ENCODE measurements at places on chromosomes 6 and 20. TPM values are rescaled to one million over a fixed set of nuclear protein-coding genes. Genes with fewer than 3 reads are reported as not detected.

Gene GPSM3
- 0.67 TPM for total RNA-seq

Gene TNFRSF6B
- total RNA-seq, result not detected

Gene CDSN
- total RNA-seq, result not detected

- no peak for DNase-seq
Measured at GRCh38 chr6:21214738-21215448, 378.7 kb upstream of the SOX4 start.

- no peak for DNase-seq
Measured at GRCh38 chr20:14445310-14445709, 107.9 kb upstream of the FLRT3 start.

Gene SLC24A3
- total RNA-seq, result 0.21 TPM

- DNase-seq, result no peak
Measured at GRCh38 chr6:105453968-105454367, 51.1 kb upstream of the PREP start.

DNA sequence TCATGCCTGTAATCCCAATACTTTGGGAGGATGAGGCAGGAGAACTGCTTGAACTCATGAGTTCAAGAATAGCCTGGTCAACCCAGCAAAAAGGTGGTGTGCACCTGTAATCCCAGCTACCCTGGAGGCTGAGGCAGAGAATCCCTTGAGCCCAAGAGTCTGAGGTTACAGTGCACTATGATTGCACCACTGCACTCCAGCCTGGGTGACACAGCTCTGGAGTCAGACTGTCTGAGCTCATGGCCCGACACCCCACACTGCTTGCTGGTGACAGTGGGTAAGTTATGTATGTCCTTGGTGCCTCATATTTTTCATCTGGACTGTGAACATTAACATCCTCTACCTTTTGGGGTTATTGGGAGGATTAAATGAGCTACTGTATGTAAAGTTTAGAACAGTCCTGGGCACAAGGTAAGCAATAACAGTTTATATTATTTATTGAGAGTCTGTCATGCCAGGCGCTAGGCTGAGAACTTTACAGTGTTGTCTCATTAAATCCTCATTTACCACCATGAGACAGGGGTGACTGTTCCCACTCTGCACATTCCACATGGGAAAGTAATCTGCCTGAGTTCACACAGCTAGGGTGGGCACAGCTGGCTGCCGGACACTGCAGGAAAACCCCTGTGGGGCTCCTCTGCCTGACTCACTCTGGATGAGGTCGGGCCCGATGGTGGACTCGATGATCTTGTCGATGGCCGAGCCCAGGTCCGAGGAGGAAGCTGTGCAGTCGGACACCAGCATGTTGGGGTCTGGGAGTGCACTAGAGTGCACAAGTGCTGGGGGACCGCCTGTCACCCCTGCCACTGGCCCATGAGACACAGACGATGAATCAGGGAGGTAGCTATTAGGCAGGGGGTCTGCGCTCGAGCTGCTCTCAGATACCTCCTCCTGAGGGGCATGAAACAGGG lies 2.9 kb downstream of the ZNF335 start:
- no peak for DNase-seq

Gene MYLK4
- 0.75 TPM for total RNA-seq

DNA sequence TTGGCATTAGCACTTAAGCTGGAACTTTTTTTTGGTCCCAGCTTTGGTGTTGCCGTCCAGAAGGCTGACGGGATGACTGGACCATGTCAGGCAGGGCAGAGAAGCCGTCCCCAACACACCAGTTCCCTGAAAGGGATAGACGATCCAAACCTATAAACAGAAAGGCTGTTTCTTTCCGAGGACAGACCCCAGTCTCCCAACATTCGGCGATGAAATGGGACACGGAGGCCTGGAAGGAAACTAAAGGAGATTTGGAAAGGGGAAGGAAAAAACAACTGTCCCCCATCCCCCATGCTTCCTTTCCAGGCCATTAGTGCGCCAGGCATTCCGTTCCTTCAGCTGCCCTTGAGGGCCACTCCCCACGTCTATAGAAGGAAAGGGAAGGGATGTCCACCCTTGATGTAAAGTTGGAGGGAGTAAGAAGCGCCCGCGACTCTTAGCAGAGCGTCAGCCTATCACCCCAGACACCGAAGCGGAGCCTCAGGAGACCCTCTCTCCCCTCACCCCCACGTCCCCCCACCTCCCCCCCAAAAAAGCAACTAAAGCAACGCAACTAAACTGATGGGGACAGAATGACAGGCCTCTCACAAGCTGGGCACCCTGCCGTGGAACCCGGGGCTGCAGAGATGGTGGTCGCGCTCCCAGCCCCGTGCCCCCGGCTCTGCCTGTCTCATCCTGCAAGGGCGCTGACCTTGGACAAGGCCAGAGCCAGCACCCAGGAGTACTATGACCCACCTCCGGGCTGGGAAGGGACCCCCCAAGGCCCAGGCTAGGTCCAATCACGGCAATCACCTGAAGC lies 638 bp downstream of the BLCAP start:
- peak; percentile 59 for DNase-seq

- no peak for DNase-seq
Measured at GRCh38 chr20:2114127-2114959, 12.7 kb downstream of the STK35 start.

Gene PGC
- 8.9 TPM for total RNA-seq

DNA sequence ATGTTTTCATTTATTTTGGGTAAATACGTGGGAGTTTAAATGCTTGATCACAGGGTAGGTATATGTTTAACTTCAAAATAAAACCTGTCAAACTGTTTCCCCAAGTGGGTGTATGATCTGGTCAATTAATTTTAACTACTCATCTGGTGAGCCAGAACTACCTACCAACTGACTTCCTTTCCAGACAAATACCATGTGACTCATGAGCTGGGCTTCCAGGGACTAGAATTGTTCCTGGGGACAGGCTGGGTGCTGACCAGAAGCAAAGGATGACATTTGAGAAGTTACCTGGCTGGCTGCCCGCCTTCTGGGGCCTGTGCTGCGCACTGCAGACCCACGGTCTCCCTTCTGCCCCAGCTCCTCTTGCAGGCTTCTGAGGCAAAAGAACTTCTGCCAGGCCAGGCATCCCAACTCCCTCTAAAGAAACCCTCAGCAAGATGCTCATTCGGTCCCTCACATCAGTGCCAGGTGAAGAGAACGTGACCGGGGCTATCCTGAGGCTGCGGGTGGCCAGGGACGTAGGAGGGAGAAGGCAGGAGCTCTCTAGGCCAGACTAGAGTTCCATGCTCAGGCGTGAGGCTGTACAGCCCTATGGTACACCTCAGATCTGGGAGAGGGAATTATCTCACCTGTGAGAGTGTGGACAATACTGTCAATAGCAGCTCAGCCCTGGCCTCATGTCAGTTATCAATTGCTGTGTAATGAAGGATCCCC lies 103.6 kb downstream of the JPH2 start:
- DNase-seq, result no peak

Gene TMEM242
- 12.1 TPM for total RNA-seq

GRCh38 chr20:14406495-14406894 lies 69.1 kb upstream of the FLRT3 start:
- DNase-seq, result peak; percentile 79

- no peak for DNase-seq
Measured at GRCh38 chr6:142518126-142518525, 216.3 kb downstream of the ADGRG6 start.

DNA sequence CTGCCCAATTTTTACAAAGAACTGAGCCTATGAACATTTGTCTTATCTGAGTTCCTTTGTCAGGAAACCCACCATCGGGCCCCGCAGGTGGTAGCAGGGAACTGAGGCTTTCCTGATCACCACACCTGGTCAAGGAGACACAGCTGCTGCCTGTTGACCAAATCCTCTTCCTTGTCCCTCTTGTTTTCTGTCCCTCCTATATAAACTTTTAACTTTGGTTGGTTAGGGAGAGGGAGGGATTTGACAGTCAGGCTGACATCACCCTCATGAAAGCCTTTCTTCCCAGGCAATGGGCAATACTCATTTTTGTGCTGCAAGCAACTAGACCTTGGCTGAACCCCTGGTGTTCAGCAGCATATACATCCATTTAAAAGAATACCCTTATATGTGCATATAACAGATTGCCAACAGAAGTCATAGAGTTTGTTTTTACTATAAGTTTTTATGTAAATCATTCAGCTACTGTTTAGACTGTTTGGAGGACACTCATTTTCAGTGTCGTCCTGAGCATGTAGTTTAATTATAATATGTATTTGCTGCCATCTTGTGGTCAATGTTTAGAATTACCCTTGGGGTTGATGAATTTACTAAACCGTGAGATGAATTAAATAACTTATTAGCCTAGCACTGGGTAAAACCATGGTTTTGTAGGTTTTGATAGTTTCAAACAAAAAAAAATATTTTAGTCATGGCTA lies 17.0 kb downstream of the CRISP1 start:
- peak; percentile 30 for DNase-seq

Gene TSHZ2
- total RNA-seq, result 0.07 TPM

Gene SLC26A8
- 1.4 TPM for total RNA-seq

- DNase-seq, result no peak
Measured at GRCh38 chr6:2743280-2744208, 7.2 kb downstream of the MYLK4 start.

Gene IL17F
- not detected for total RNA-seq

Gene PGBD1
- 3.8 TPM for total RNA-seq

DNA sequence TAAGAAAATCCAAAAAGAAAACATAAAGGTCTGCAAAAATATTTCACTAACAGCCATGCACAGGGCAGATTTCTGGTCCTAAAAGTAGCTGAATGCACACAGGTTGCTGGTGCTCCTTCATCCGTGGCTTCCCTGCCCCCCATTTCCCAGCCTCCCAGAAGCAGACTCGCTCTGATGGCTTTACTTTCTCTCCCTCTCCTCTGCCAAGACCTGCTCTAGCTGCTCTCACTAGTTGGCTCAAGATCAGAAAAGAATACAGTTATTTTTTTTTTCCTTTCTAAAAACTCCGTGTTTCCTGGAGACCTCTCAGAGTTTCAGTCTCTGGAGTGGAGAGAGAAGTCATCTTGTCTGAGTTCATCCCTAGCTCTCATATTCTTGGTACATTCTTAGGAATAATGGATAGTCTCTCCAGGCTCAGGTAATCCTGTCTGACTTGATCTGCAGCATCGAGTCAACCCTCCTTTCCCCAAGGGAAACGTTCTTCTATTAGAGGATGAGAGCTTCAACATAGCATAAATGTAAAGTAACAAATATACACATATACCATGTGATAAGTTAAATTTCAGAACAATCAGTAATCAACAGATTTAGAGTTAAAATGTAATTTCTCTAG lies 214.2 kb downstream of the TBC1D7 start:
- no peak for DNase-seq

GRCh38 chr6:52416629-52417151 lies 3.5 kb upstream of the EFHC1 start:
- peak; percentile 75 for DNase-seq

DNA sequence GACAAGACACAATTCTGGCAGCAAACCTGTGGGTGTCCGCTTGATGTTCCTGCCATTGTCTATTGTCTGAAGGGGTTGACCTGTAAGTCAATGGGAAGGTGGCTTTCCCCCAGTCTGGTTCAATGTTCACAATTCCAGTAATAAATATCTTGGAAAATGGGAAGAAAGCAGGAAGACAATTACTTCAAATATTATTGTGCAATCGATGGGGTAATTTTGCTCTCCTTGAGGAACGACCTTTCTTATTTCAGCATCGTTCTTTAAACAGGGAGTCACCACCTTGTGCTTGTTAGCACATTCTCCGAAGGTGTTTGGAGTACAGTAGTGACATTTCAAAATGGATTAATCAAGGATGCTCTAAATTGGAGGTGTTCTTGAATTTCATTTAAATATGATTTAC lies 136.9 kb downstream of the BTBD3 start:
- DNase-seq, result no peak

Gene CABLES2
- 36.4 TPM for total RNA-seq

DNA sequence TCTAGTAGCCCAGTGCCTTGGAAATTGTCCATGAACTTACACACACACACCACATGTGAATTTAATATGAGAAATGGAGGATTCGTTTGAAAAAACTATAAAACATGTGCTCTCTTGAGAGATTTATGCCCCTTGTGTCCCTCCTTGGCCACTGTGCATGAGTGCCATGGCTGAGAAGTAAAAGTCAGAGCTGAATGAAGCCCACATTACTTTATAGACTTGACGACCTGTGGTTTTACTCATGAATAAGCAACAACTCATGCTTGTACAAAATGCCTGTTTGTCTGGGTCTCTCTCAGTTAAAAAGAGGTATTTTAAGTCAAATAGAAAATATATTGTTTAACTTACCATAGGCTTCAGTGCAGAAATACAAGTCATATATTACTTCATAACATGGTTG lies 102.7 kb downstream of the KCNQ5 start:
- DNase-seq, result no peak

Gene TMEM14A
- total RNA-seq, result 39.9 TPM

Gene PRDM1
- total RNA-seq, result 10.4 TPM

Gene GRM1
- total RNA-seq, result not detected

Gene ID4
- not detected for total RNA-seq

DNA sequence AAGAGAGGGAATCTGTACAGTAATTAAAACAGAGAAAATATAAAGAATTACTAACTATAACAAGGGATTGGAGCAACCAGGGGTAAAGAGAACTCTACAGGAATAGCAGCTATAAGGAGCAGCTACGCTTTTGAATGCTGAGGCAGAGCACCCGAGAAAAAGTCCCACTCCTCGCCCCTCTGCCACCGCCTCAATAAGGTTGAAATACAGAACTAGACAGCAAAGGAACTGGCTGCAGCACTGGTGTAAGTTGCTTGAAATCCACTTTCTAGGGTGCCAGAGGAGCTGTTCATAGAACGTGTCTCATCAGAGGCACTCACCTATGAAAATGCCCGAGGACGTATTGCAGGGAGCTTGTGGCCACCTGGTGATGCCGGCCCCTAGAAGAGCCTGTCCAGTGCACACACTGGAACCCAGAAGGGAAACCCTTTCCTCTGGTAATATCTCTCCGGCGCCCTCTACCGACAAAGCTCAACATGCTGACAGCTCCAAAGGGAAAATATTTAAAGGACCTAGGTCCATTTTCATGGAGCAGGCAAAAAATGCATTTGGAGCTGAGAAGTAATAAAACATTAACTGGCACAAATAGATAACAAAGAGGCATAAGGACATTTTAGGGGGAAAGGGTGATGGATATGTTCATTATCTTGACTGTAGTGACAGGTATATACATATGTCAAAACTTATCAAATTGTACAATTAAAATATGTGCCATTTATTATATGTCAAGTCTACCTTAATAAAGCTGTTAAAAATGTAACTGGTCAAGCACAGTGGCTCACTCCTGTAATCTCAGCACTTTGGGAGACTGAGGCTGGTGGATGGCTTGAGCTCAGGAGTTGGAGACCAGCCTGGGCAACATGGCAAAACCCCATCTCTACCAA lies 137.4 kb upstream of the HDAC2 start:
- DNase-seq, result peak; percentile 87

GRCh38 chr6:140774080-140774505 lies 1358.6 kb upstream of the GJE1 start:
- DNase-seq, result no peak

DNA sequence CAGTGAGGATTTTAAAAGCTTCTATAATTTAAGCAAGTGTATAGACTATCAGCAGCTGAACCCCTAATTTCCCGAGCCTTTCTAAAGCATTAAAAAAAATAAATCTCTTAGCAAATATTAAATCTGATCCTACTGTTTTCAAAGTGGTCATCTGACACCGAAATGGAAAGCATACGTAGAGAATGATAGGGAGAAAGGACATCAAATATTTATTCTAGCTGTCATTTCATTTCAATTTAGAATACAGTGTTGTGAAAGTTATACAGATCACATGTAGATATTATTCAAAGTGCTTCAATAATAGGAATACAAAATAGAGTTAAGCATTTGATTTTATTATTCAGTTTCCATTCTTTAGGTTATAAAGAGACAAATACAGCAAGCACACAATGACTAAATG lies 61.9 kb upstream of the PKIB start:
- no peak for DNase-seq

GRCh38 chr6:35213824-35214756 lies at the start of gene SCUBE3:
Gene SCUBE3 (plus strand): TSS chr6:35213956. CDS start chr6:35214419, 463 bp downstream.
- peak; percentile 57 for DNase-seq

Gene LZTS3
- 4.3 TPM for total RNA-seq
